ENCODE measurements at places on chromosomes 16 and 17.
A peak's percentile ranks its signal among the peaks of the same experiment; 100 is the strongest.

DNA sequence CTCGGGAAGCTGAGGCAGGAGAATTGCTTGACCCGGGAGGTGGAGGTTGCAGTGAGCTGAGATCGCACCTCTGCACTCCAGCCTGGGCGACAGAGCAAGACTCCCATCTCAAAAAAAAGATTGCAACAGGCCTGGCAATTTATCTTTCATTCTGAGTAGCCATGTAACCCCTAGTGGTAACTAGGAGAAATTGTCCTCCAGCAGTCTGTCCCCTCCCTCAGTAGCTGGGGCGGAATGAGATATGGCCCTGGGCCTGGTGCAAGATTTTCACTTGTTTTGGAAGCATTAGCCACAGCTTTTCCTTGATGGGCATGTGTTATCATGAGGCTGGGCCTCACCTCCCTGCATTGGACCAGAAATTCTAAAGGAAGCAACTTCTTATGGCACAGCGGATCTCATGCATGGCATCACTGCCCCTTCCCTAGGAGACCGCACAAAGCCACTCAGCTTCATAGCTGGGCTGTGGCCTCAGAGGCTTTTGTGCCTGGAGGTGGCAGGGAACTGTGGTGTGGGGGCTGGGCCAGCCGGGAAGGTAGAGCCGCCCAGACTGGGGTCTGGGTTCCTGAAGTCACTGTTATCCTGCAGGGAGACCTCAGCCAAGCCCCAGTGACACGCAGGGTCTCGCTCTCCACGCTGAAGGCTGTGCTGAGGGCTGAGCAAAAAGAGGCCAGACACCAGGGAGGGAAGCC lies 13.4 kb downstream of the NATD1 start:
- peak; percentile 13 for DNase-seq

GRCh38 chr17:72287586-72287985 lies 166.8 kb downstream of the SOX9 start:
- no peak for DNase-seq

DNA sequence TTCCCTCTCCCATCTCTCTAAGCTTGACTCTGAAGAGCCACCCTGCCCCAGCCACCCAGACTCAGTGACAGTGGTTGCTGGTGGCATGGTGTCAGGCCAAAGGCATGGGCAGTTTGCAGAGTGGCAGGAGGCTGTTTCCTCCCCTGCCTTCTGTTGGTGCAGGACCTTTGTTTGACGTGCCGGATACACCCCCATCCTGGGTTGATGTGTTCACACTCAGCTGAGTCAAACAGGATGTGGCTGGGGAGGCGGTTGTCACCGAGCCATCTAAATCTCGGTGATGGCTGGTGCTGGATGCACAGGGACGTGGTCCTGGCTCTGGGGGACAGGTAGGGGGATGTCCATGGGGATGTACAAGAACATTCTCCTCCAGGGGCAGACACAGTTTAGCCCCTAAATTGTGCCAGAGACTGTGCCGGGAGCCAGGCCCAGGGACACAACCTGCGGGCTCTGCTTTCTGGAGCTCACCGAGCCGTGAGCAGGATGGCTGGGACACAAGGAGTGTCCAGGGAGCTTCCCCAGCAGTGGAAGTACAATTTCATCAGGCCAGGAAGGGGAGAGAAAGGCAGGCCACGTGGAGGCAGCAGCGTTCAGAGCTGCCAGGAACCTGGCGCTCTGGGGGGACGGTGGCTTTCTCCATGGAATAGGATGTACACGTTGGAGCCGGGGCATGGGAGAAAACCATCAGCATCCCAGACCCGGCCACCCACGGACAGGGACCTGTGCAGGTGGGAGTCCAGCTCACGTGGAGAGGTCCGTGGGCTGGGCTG lies 264.2 kb downstream of the SEC14L1 start:
- peak; percentile 85 for DNase-seq

- DNase-seq: no peak
Measured at GRCh38 chr17:75776386-75777295, 8.0 kb upstream of the UNK start.

DNA sequence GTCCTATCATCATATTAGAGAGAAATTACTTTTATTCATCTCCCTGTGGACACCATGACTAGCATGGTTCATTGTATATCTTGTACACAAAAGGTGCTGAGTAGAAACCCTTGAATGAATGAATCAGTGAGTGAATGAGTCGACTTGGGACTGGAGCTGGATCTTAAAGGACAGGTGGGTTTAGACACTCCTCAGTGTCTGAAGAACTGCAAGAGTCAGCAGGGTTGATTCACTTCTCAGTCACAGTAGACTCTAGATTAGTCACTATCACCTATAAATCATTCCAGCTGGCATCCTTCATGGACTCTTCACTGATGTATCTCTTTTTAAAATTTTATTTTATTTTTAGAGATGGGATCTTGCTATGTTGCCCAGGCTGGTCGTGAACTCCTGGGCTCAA lies 30.1 kb upstream of the PMFBP1 start:
- peak; percentile 78 for DNase-seq

DNA sequence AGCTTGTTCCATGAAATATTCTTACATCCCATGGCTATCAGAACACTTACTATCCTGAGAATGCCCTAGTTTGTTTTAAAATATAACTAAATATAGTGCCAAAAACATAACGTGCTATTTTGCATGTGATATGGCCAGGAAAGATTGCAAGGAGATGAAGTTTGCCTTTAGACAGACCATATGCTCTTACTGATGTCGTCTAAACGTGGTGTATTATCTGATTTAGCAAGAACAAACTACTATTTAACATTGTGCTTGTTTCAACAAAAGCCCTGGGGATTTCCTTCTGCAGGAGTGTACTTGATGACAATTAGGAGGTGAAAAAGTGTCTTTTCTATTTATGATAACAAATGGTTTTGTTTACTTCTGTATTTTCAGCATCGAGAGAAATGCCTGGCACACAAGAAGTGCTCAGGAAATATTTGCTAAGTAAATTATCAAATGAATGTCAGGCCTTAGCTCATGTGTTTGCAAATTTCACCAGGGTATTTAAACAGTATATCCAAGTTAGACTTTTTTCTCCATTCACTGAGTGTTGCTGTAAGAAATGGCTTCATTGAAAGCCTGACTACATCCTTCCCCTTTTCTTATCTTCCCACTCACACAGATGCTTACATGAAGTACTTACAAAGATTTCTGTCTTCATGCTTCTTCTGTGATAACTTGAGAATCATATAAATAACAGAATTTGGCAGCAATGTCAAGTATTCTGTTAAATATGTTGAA lies 1033.6 kb downstream of the CDH8 start:
- DNase-seq: no peak

DNA sequence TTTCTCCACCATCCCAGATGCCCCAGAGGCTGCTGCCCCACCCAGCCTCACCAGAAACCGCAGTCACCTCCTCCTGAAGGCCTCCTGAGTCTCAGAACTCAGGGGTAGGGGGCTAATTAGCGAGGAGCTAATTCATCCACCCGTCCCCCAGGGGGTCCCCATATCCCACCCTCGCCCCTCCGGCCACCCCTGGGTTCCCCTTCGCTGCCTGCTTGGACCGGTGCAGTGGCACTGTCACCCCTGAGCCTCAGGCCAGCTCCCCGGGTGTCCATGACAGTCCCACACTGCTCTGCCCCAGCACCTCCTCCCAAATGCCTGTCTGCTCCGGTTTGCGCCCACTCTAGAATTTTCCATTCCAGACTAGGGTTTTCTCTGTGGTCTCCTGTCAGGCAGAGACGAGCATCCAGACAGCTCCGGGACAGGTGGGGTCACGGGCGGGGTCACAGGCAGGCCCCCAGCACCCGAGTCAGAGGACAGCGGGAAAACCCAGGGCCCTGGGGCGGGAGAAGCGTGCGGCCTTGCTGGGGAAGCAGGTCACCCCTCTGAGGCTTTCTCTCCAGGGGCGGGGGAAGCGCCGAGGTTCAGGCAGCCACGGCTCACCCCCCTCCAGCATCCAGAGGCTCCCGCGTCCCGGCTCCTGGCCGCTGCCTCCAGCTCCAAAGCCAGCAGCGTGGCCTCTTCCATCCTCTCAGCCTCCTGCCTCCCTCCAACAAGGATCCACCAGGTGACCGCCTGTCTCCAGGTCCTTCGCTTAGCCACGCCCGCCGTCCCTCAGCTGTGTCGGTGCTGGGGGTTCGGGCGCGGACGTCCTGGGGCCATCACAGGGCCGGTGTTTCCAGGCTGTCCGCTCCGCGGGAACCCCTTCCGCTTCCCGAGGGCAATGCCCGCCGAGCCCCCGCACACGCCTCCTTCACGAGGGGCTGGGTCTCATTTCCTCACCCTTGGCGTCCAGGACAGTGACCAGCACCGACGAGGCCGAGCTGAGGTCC lies 3.1 kb upstream of the PERCC1 start:
- no peak for DNase-seq

GRCh38 chr17:67855504-67856324 lies 30.4 kb downstream of the BPTF start:
- DNase-seq: no peak

DNA sequence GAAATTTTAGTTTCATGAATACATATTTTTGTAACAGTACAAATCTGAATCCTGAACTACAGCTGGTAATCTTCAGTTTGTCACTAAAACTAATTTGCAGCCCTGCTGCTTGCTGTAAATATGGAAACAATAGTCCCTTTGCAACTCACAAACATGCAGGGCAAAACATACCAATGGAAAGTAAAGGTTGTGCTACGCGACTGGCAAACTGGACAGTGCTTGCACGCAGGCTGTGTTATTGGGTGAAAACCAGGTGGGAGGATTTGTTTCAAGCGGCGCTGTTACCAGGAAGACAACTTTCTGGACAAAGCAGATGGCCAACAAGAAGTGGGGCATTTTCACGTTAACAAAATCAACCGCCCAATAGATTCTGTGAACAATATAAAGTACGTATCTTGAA lies 93.5 kb downstream of the CDYL2 start:
- no peak for DNase-seq

- DNase-seq: no peak
Measured at GRCh38 chr17:75684924-75685323, 17.8 kb downstream of the SAP30BP start.

DNA sequence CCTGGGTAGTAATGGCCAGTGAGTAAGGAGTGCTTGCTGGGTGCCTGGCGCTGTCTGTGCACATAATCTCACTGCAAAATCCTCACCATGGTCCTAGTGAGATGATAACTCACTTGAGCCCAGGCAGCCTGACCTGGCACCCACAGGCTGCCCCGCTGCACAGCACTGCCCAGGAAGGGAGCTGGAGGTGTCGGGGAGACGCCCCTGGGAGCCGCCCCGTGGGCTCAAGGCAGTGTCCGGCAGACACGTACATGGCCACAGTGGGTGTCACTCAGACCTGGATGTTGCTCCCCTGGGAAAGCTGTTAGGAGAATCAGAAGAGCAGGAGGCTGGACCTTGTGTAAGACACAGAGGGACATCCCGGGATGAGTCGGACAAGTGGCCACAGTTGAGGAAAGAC lies 44.2 kb downstream of the BEAN1 start:
- DNase-seq: no peak

DNA sequence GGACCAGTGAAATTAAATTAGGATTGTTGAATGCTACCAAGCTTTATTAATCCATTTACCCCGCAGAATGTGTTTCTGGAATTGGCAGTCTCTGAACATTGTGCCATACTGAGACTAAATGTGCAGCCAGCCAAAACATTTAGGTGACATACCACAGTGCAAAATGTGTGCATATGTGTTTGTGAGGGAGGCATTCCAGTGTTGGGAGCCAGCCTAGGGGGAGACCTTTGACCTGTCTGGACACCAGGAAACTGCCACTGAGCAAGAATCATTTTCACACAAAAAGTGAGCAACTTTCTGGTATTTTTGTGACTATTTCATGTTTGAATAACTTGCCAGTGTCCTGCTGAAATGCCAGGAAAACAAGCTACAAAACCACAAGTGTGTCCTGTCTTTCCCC lies 64.7 kb upstream of the SLC12A3 start:
- peak; percentile 76 for DNase-seq

GRCh38 chr17:76872221-76872873 lies 4.1 kb downstream of the MGAT5B start:
- DNase-seq: peak; percentile 98

GRCh38 chr17:7114875-7115614 lies 423 bp upstream of the ASGR2 start:
- no peak for DNase-seq

- DNase-seq: no peak
Measured at GRCh38 chr16:83715217-83715920, 92.4 kb upstream of the HSBP1 start.

DNA sequence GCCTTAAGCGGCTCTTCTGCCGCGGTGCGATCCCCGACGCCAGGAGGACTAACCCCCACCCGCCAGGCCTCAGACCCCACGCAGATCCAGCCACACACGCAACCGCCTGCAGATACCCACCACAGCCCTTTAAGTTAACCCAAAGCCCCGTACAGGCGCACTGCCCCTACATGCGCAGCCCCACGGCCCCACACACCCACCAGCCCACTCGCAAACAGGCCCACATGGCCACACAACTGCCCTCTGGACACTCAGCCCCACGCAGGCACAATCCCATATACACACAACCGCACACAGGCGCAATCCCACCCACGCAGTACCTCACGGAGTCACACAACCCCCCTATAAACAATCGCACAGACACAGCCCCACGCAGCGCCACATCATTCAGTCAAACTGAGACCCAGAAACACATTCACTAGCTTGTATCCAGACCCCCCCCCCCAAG lies 41.7 kb downstream of the RAI1 start:
- no peak for DNase-seq

DNA sequence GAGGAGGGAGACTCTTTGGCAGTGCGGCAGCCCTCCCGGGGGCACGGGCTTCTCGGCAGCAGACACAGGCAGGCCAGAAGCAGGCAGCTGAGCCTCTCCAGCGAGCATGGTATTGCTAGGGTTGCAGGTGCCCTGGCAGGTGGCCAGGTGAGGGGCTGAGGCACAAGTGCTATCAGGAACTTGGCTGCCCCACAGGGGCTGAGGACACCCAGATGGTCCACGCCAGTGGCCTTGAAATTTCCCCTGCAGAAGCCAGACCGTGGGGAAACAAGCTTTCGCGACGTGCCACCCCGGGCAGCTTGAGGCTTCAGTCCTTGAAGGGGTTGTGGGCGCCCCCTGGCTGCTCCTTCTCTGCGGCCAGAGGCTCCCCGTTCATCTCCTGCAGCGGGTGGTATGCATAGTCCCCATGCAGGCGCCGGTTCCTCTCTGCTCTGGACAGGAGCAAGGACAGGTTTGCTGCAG lies 8.5 kb downstream of the NAGPA start:
- no peak for DNase-seq

- no peak for DNase-seq
Measured at GRCh38 chr16:3754081-3754703, 36.9 kb upstream of the TRAP1 start.

- DNase-seq: no peak
Measured at GRCh38 chr17:7711051-7711755, 6.2 kb downstream of the EFNB3 start.

DNA sequence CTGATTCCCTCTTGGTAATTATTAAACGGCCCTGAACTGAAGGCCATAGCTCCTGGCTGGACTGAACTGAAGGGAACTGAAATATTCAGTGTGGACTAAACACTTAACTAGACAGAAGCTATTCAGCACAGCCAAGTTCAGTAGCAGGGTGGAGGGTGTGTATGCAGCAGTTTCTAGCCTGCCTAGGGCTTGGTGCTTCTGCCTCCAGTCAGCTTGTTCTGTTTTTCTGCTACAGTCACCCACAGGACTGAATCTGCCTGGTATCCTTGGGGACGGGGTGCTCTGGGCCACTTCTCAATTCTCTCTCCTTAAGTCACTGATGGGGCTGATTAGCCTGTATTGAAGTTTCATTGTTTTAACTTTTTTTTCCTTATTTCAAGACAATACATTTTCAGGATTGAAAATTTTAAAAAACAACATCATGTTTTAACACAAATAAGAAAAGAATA lies 77.1 kb downstream of the WWP2 start:
- DNase-seq: no peak

- DNase-seq: no peak
Measured at GRCh38 chr17:73640691-73641090, 3.6 kb downstream of the SDK2 start.
